ENCODE measurements at places on chromosomes 7 and 10. TPM values are rescaled to one million over a fixed set of nuclear protein-coding genes. Genes with fewer than 3 reads are reported as not detected.
A peak's percentile ranks its signal among the peaks of the same experiment; 100 is the strongest.

- no peak for DNase-seq
Observed at GRCh38 chr10:78371136-78371535, 337.5 kb downstream of the RPS24 start.

DNA sequence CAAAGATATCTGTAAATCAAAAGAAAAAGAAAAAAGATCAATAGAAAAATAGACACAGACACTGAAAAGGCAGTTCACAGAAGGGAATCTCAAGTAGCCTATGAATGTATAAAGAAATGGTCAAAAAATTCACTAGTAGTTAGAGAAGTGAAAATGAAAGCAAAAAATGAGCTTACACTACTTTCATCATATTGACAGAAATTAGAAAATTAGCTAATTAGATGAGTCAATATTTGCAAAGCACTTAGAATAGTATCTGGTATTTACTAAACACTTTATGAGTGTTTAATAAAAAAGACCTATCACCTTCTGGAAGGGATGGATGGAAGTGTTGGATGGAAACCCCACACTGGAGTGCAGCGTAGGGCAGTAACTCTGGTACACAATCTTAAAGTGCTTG lies 1.7 kb upstream of the CFAP58 start:
- DNase-seq, result no peak

- DNase-seq, result no peak
Observed at GRCh38 chr10:7102084-7102483, 308.8 kb downstream of the SFMBT2 start.

DNA sequence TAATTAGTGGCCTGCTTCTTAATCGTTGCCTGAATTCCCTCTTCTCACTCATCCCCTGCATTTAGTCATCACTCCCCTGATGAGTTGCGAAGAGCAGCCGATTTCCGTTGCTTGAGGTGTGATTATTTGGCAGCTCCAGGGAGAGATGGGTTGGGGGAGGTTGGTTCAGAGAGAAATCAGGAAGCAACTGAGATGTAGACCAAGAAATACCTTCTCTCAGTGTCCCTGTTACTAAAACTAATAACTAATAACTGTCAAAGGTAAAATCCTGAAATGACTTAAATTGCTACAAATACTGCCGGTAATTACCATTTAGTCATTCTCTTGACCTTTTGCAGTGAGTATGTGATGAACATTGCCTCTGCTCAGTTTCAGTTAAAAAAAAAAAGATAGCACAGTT lies 76.9 kb downstream of the ELMO1 start:
- DNase-seq, result no peak

- DNase-seq, result no peak
Observed at GRCh38 chr7:43589728-43590127, 6.8 kb downstream of the STK17A start.

DNA sequence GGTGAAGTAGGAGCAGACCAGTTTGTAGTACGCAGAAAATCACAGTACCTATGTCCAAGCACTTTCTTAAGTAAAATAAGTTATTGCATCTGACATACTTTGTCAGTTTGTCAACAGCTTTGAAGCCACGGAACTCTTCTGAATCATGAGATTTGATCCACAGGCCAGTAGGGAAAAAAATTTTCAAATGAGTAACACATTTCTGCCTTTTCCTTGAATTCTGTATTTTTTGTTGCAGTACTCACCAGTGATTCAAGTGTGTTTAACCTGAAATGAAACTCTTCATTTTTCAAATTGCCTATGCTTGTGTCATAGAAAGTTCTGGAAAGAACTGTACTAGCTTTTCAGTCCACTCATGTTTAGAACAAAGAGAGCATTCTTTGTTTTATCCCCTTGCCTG lies 337.7 kb downstream of the GATA3 start:
- DNase-seq, result no peak

GRCh38 chr10:105023211-105024111 lies 382.4 kb downstream of the SORCS3 start:
- no peak for DNase-seq

- no peak for DNase-seq
Observed at GRCh38 chr7:42127232-42127622, 109.8 kb downstream of the GLI3 start.

DNA sequence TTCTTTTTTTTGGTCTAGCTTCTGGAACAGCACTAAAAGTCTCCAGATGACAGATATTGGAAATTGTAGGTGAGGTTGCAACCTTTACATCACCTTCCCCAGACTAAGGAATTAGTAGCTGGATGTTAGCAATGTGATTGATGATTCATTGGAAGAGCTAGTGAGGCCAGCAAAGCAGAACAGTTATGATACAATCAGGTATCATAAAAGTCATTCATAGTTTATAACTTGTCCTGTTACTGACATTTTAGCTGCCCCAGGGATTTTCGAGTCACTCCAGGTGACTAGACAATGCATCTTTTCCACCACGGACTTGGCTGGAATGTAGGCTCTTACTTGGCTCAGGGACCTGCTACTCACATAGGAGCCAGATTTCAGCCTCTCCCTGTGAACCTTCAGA lies 15.9 kb upstream of the TCF7L2 start:
- DNase-seq, result no peak

DNA sequence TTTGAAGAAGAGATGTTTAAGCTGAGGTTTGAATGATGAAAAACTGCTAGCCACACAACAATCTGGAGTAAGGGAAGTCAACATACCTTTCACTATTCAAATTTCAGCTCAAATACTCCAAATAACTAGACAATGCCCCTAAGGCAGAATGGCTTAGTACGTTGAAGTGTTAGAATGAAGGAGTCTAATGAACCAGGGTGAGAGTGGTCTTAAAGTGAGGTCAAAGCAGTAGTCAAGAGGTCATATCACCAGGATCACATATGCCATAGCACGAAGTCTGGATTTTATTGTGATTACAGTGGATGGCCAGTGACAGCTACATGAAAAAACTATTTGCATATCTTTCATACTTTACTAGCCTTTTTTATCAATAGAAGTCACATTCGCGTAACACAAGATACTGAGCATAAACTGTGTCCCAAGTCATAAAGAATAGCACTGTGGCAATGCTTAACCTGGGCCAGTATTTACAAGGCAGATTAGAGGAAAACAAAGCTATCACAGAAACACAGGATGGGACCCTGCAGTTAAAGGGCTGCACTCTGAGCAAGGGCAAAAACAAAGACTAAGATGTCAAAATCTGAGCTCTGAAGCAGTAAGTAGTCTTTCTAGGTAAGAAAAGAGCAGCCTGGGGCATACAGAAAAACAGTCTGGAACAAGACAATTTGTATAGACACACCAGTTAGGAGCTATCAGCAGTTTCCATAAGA lies 61.5 kb downstream of the HYCC1 start:
- DNase-seq, result no peak

DNA sequence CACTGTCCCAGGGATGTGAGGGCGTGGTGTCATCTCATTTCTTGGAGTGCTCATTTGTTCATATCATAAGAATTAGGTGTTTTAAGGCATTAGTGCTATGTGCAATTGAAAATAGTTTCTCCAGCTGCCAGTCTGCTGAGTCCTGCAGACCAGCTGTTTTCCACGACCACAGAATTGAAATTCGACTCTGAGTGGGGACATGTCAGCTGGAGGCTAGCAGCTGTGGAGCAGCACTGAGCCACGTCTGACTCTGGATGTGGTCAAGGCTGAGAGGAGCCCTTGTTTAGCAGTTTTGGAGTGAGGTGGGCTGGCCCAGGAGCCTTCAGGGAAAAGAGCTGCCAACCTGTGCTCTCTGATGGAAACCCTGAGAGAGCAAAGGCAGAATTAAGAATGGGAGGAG lies 156.3 kb upstream of the GRB10 start:
- DNase-seq, result no peak

- DNase-seq, result no peak
Observed at GRCh38 chr10:127738512-127739424, 1.8 kb downstream of the FOXI2 start.

GRCh38 chr10:129958629-129959543 lies 5.2 kb downstream of the EBF3 start:
- DNase-seq, result no peak

DNA sequence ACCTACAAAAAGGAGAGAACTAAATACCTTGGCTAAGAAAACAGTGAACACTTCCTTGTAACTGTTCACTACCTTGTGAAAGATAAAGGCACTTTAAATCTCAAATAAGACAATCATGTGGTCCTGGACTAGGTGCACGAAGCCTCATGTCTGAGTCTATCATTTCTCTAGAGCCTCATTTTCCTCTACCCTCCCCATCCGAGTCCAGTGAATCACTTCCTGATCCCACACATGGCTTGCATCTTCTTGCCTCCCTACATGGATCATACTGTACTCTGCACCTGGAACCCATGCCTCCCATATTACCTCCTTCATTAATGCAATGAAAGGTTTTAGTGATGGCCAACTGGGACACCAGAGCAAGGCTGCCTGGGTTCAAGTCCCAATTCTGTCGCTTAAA lies 34.5 kb downstream of the SNX10 start:
- DNase-seq, result no peak

DNA sequence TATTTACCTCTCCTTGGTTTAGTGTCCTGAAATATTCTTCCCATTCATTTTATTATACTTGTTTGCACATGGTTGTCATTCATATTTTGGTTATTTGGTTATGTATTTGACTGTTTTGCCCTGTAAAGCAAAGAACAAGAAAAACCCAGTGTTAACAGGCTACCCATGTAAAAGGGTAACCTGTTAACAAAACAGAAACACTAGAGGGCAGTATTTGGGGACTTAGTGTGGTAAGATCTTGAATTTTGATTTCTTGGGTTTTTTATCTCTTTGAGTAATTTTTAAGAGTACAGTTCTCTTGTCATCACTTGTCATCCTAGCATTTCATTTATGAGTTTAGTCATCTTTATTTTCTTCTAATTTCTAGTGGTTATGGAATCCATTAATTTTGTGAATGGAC lies 51.3 kb downstream of the POLL start:
- no peak for DNase-seq

GRCh38 chr10:113326160-113327111 lies 226.4 kb upstream of the HABP2 start:
- DNase-seq, result no peak

- no peak for DNase-seq
Observed at GRCh38 chr7:1623810-1624209, 46.3 kb upstream of the ELFN1 start.

- no peak for DNase-seq
Observed at GRCh38 chr10:71575451-71575850, 144.1 kb downstream of the C10orf105 start.

- DNase-seq, result no peak
Observed at GRCh38 chr10:28823501-28824075, 146.3 kb downstream of the BAMBI start.

- DNase-seq, result no peak
Observed at GRCh38 chr7:70942791-70943190, 189.2 kb upstream of the GALNT17 start.

DNA sequence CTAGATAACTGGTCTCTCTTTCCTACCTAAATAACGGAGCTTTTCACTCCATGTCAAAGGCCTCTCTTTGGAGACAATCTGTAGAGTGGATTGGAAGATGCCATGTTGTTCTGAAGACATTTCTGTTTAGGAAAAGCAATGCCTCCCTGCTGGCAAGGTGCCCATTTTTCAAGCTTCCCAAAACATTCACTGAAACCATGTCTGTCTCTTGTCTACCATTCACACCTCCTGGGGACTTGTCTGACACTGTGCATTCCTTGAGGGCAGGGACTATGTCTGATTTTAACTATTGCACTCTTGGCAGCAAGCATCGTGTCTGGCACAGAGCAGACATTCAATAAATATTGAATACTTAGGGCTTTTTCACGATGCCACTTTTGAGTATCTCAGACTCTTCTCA lies 528.9 kb upstream of the NRP1 start:
- no peak for DNase-seq

DNA sequence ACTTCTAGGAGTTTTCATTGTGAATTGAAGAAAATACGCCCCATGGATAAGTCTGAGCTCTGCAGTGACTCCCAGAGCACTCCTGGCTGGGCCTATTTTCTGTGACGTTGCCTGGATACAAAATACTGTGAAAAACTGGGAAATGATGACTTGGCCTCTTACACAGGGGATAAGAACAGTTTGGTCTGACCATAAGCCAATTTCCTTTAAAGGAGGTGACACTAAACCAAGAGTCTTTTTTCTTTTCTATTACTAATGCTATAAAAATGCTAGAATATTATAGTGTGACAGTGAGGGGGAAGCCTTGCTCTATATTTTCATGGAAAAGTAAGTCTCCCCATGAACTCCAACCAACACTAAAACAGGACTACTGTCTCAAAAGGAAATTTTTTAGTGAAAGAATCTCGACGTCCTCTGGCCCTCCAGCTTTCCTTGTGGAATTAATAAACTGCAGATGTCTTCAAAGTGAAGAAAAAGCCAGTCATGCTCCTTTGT lies 45.5 kb downstream of the MYOF start:
- no peak for DNase-seq

- DNase-seq, result no peak
Observed at GRCh38 chr7:83782628-83783027, 133.7 kb upstream of the SEMA3E start.

- no peak for DNase-seq
Observed at GRCh38 chr10:73627300-73627699, 14.0 kb downstream of the MYOZ1 start.

GRCh38 chr7:3146571-3147226 lies 103.0 kb upstream of the CARD11 start:
- peak; percentile 31 for DNase-seq

- no peak for DNase-seq
Observed at GRCh38 chr10:117775526-117775925, 233.0 kb downstream of the EMX2 start.

DNA sequence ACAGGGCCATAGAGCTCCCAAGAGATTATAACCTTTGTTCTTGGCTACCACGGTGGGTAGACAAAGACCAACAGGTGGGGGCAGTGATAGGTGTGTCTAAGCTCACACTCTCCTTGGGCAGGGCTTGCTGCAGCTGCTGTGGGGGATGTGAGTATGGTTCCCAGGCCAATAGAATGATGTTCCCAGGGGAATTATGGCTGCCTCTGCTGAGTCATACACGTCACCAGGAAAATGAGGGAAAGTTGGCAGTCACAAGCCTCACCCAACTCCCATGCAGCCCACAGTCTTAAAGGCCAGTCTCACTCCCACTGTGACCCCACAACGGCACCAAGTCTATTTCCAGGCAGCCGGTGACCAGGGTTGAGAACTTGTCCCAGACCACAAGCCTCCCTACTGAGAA lies 453.4 kb upstream of the PODXL start:
- no peak for DNase-seq

GRCh38 chr10:71622616-71623015 lies 97.0 kb downstream of the C10orf105 start:
- no peak for DNase-seq

- no peak for DNase-seq
Observed at GRCh38 chr7:100490483-100491191, 6.9 kb downstream of the NYAP1 start.

The ASB10 gene
- total RNA-seq, result not detected

The LRRC17 gene
- total RNA-seq, result 1.5 TPM

The VWA2 gene
- 2.9 TPM for total RNA-seq

The AKR1C8 gene
- total RNA-seq, result 1.00 TPM

The UCMA gene
- total RNA-seq, result not detected

The UNC5B gene
- total RNA-seq, result 22.4 TPM

The NPSR1 gene
- not detected for total RNA-seq

The CDNF gene
- total RNA-seq, result 1.3 TPM

The PLEKHS1 gene
- 0.45 TPM for total RNA-seq

All from type B pancreatic cell (in vitro differentiated cells).